ENCODE measurements at places on chromosomes 2 and 18. TPM values are rescaled to one million over a fixed set of nuclear protein-coding genes. Genes with fewer than 3 reads are reported as not detected.
A peak's percentile ranks its signal among the peaks of the same experiment; 100 is the strongest.

GRCh38 chr2:27303093-27304025, 4.9 kb downstream of the UCN start:
- peak; percentile 33 for DNase-seq

DNA sequence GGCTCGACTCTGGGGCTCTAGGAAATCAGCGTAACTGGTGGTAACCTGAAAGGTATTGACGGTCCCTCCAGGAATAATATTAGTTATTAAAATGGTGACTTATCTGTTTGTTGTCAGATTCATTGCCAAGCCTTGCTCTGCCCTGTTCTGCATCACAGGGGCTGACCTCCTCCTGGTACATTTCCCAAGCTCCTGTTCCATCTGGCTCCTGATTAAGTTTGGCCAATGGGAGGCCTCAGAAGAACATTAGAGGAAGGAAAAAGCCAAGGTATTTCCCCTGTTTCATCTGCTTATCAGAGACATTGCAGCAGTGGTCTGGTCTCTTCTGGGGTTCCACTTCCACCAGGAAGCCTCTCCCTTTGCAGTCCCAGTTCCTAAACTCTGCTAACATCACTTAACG, 527.0 kb downstream of the TNS1 start:
- DNase-seq = no peak

DNA sequence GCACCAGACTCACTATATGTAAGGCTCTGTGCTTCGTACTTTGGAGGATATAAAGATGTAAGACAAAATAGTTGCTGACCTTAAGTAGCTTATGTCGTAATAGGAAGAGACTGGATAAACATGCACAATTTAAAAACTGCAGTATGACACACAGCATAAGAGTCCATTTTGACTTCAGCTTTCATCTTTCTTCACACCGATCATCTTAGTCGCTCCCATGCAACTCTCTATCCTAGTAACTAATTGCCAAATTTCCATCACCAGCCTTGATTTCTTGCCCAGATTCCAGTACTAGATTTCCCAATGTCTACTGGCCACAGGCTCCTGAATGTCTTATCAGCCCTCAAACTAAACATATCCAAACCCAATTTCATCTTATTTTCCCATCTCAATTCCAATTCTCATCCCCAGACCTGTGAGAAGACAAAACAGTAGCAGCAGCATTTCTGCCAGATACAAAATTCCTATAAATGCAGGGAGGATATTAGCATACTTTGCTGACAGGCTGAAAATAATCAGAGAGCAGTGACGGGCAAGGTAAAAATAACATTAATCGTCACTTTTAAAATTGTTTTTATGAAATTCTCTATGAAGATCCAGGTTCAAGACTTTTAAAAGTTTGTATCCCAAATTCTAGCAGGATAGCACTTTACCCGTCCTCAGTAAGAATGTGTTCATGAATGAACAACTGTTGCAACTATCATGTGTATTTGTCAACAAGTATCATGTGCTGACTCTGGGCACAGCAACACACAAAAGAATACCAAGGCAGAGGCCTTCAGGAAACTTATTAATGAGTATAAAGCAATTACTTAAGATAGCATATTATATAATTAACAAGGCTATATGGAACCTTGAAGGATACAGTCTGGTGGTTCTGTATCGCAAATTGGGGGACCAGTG, 42.2 kb downstream of the KIDINS220 start:
- DNase-seq = no peak

DNA sequence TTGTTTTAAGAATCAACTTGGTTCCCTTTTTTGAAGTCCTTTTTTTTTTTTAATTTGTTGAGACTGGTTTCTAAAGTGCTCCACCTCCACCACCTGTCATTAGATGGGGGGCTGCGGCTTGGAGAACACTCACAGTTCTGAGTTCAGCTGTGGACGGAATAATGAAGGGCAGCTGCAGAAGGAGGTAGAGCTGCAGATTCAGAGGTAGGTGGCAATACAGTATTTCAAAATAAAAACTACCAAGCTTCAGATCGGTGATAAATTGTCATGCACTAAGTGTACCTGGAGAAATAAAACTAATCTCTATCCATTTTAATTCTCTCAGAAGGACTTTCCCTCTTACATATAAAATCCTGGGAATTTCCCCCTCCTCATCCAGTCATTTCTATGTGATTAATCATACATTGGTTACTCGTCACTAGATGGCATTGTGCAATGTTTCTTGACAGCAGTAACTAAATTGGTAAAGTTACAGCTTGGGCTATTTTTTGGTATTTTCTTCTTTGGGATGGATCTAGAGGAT, 81.1 kb upstream of the SLC39A10 start:
- DNase-seq = peak; percentile 24

GRCh38 chr2:44429034-44429433, 67.3 kb downstream of the CAMKMT start:
- no peak for DNase-seq

Gene SGO2
- total RNA-seq = 3.0 TPM

- DNase-seq = no peak
These were observed 36.8 kb downstream of the MYT1L start for GRCh38 chr2:2294183-2294690.

GRCh38 chr2:174171686-174172445, 76.5 kb downstream of the OLA1 start:
- DNase-seq = no peak

GRCh38 chr18:79526468-79527460, 131.0 kb downstream of the NFATC1 start:
- DNase-seq = no peak

DNA sequence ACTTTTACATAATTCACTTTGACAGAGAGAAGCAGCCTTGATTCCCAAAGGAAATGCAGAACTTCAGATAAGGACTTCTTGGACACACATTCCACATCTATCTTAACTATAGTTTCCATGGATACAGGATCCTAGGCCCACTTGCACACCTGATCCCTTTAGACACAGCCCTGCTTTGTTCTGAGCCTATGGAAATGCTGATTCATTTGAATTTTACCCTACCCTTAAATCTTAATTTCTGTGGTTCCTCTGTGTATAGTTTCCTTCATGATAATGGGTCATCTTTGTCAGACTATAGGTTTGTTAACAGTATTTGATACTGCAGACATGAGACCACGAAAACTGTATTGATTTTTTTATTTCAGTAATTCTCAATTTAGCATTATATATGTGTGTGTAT, 77.4 kb downstream of the ACTR3 start:
- DNase-seq = no peak

- no peak for DNase-seq
These were observed 115.1 kb downstream of the NAB1 start for GRCh38 chr2:190763901-190764514.

- no peak for DNase-seq
These were observed 46.6 kb downstream of the CDH20 start for GRCh38 chr18:61379827-61380226.

DNA sequence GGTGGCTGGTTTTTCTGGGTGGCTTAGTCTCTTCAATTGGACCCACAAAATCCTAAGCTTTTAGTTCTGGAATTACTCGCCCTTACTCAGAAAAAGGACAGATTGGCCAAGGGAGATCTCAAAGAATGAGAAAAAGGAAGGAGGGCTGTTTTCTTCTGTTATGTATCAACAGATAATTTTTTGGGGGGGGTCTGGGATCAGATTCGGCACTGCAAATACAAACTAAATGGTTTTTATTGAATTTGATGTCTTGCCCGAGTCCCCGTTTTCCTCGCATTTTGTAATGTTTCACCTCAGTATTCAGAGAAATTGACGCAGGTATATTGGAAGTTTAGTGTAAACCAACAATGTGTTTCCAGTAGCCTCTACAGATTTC, 762 bp downstream of the YIPF4 start:
- no peak for DNase-seq

- no peak for DNase-seq
These were observed 852 bp downstream of the POLI start for GRCh38 chr18:54269893-54270844.

Gene GPR39
- total RNA-seq = 1.8 TPM

Gene ELOA2
- not detected for total RNA-seq

- no peak for DNase-seq
These were observed 387.6 kb upstream of the TNP1 start for GRCh38 chr2:217247476-217247875.

- DNase-seq = no peak
These were observed 706.5 kb upstream of the FAM98A start for GRCh38 chr2:34305587-34305986.

DNA sequence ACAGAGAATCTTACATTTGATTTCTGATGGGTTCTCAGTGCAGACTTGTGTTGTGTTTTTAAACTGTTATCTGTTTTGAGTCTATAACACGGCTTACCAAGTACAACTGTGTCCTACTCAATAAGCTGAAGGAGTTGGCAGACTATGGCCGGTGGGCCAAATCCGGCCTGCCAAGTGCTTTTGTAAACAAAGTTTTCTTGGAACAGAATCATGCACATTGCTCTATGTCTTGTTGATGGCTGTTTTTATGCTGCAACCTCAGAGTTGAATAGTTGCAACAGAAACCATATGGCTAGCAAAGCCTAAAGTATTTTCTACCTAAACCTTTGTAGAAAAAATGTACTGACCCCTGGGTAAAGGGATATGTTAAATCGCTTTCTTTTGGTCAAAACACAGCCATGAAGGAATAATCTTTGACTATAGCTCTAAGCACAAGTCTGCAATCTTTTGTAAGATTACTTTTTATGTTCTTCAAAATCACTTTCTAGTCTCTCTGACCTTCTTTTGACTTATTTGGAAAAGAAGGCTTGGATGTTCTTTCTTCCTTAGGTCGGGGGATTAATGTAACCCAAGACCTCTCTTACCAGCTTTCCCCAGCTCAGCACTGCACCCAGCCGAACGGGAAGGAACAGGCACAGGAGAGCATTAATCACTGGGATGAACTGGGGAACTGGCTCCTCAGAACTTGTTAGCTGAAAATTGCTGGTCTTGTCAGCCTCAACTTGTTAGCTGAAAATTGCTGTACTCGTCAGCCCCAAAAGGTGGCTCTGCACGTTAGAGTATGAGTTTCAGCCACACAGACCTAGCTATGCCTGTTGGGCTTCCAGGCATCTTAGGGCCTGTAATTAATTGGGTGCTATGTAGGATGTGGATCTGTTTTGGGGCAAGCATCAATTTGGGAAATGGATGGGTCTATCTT, 75.4 kb downstream of the CD8B2 start:
- DNase-seq = no peak

- DNase-seq = no peak
These were observed 49.3 kb downstream of the DSEL start for GRCh38 chr18:67467188-67467587.
